Muscle of arm (tissue), 14 donors: ENCODE measurements at places on chromosomes 2 and 18.

GRCh38 chr2:191620144-191620543, 57.8 kb upstream of the NABP1 start:
- no peak for DNase-seq

DNA sequence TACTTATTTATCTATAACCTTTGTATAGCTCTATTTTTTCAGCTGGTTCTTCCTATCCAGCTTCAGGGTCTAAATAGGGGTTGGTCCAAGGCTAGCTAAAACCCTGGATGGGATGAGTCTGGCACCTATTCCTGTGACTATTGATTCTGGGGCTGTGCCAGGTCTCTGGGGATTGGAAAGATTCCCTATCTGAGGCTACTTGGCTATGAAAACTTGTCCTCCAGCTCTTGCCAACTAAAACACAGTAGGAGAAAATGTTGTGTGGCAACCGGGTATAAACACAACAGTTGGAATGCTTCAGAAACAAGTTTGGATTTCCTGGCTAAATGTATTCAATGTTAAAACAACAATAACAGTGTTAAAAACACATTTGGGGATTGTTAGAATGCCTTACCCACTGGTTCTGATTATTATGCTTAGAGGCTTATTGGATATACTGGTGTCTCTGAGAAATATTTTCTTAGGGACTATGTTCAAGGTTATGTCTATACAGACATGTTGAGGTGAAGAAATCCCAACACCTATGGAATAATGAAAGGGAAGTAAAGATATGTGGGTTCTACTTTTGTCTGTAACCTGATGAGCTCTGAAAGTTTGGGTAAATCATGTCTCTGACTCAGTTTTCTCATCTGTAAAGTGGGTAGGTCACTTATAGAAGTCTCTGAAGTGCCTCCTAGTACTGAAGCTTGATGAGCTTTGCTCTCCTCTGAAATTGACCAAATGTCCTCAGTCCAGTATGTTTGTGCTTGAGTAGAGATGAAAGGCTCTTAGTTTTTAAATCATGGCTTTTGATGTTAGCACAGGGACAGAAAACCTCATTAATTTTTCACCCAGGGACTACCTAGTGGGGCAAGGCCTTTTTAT, 460.7 kb downstream of the MTX2 start:
- DNase-seq, result peak; percentile 66

GRCh38 chr2:97713296-97714083, at the start of gene ZAP70:
TSS of gene ZAP70 (plus strand) at chr2:97713576. CDS start at chr2:97724037, 10,461 bp downstream.
- no peak for DNase-seq

- DNase-seq, result no peak
These were observed 163.3 kb upstream of the ZEB2 start for GRCh38 chr2:144683107-144683753.

DNA sequence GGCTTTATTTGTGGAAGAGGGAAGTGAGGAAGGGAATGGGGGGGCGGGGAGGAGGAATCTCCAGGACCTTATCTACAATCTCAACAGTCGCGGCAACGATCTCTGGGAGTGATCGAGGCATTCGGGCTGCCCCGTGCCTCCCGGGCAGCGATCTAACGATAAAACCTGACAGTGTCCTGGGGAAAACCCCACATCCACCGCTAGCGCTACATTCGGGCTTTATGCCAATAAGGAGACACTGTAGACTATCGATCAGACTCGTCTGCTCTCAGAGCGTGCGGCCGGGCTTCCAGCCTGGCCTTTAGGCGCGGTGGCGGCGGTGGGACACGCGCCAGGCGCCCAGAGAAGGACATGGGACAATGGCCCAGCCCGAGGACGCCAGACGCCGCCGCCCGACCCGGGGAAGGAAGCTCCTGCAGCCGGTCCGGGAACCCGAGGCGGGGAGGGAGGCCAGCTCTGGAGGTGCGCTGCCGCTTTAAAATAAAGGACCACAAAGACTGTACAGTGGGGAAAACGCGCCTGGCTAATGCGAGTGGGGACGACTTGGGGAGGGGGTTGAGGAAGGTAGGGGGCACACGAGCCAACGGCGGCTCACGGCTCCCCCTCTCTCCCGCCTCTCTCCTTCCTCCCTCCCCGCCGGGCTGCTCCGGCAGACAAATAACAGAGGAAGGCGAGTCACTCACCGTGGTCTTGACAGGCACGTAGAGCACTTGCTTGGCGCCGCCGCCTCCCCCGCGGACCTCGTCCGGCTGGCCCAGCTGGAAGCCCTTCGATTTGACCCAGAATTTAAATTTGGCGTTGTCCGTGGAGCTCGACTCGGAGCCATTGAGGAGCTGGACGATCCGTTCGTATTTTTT, 2.2 kb downstream of the NOL4 start:
- peak; percentile 32 for DNase-seq

- no peak for DNase-seq
These were observed 26.9 kb upstream of the HS6ST1 start for GRCh38 chr2:128345436-128346165.

DNA sequence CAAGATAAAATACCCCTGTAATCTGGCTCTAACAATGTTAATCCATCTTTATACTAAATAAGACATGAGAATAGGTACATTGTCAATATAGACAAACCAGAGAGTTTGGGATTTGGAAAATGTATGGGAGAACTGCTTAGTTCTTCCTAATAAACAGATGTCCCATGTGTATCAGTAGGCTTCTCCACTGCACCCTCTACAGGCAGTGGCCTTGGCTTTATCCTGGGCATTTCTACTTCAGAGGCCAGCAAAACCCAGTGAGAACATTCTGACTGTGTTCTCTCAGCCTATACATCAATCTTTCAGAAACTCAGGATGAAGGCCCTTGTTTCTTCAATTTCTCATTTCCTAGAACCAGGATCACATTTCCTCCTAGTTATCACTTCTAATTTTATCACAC, 1167.5 kb upstream of the ACVR2A start:
- no peak for DNase-seq

DNA sequence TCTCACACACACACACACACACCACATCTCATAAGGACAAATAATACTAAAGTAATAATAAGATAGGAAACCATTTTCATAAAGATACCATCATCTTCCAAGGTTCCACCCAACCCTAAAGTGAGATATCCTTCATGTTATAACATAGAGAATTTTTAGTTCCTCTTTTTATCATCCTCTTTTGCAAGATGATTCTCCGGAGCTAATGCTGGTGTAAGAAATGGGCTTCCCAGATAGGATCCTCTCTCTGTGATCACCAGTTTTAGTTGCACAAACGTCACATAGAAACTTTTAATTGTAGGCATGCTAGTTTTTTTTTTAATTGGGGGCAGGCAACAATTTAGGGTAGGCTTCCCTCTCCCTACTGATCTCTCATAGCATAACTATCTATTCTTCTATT, 49.6 kb downstream of the ARHGAP25 start:
- DNase-seq, result no peak

- DNase-seq, result peak; percentile 67
These were observed 41.9 kb downstream of the TMEM247 start for GRCh38 chr2:46521215-46521683.

- no peak for DNase-seq
These were observed 166.9 kb downstream of the CDCA7 start for GRCh38 chr2:173521450-173522192.

DNA sequence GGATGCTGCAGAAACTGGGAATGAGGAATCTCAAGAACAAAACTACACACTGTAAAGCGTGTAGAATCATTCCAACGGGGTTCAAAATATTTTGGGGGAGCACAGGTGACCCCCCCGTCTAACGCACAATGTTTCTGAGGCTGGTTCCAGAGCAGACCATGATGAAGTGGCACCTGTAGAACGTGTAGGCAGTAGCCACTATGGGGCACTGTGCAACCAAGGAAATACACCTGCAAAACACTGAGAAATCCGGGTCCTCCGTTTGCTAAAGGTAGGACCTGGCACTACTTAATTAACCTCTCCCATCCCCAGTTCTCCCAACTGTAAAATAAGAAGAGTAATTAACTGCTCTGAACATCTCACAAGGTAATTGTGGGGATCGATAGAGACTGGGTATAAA, 22.6 kb downstream of the ST6GAL2 start:
- no peak for DNase-seq
